ENCODE measurements at places on chromosomes 13 and 19. TPM values are rescaled to one million over a fixed set of nuclear protein-coding genes. Genes with fewer than 3 reads are reported as not detected.

- no peak for DNase-seq
Measured at GRCh38 chr13:36090592-36090991, 40.6 kb downstream of the DCLK1 start.

GPR183 gene
- 0.74 TPM for total RNA-seq

DNA sequence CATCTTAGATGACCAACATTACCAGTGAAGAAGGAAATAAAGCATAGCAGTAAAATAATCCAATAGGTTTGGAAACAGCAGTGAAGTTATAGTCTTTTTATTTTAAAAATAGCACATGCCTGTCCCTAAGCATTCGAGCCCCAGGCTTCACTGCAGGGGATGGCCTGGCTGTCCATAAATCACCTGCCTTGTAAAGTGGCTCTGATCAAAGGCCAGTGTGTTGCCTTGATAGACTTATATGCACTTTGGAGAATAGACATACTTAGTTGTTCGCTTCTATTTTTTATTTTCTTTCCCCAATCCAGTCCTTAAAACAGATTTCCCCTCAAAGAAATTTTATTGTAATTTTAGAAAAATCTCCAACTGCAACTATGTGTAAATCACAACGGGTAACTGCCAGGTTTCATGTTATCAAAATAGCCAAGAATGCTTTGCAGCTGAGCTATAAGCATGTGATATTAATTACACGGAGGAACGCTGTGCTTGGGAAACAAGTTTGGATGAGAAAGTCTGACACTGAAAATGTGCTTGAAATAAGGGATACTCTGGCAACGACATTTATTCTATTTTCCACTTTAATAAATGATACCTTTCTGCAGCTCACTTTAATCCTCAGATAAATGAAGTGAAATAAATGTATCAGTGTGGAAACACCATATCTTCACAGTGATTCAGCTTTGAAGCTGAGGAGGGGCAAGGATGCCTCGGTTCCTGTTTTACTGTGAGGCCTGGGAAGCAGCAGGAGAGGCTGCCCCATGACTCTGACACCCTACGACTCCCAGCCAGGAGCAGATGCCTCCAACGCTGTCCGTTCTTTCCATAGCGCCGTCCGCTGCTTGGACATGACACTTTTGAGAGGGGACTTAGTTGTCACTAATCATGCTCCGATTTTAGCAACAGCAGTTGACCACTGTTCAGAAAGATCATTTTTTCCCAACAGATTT is 5.5 kb upstream of the METTL21C start:
- DNase-seq = no peak

DNA sequence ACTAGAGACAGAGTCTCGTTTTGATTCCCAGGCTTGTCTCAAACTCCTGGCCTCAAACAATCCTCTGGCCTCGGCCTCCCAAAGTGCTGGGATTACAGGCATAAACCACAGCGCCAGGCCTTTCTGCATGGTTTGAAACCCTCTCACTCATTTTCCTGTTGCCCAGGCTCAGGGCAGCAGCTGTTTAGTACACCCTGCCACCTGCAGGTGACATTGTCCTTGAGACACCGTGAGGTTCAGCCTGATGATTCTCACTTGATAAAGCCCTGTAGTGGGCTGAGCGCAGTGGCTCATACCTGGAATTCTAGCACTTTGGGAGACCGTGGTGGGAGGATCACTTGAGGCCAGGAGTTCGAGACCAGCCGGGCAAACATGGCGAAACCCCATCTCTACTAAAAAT is 12.5 kb downstream of the IL12RB1 start:
- no peak for DNase-seq

DNA sequence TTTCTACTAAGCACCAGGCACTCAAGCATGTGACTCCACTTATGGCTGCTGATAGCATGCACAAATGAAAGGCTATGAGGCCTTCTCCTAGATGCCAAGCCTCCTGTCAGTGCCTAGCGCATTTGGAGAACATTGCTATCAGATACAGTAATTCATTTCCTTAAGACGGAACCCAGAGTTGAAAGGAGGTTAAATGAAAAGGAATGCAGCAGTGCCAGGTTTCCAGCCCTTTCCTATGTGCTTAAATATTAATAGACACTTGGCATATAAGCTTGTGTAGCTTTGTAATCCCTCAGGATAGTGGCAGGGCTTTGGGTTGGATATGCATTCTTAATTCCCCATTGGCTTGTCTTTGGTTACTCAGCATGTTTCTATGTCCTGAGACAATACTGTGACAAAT is 140.1 kb upstream of the FRY start:
- DNase-seq = no peak

DNA sequence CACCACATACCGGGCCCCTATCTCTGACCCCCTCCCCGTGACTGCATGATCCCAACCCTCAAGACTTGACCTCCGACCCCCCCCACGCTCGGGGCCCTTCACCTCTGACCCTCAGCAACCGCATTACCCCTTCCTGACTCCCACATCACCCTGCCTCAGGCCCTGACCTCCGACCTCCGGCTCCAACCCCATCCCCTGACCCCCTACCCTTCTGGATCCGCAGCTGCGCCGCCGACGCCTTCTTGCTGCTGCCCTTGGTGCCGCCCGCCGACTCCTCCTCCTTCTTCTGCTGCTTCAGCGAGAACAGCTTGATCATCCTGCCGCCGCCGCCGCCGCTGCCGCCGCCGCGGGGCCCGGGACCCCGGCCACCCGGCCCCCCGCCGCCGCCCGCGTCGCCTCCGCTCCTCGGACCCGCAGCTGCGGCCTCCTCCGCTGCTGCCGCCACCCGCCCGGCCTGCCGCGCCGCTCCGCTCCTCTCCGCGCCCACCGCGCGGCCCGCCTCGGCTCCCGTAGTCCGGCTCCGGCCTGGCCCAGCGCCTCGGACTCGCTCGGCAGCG is at the start of gene UBE2M:
TSS of gene UBE2M (minus strand) at position 546 of the 557 bp plus-strand sequence. CDS start at position 316, 230 bp downstream.
- peak; percentile 43 for DNase-seq

KLK14 gene
- total RNA-seq = not detected

GRCh38 chr13:46894568-46894967 is 2.3 kb downstream of the HTR2A start:
- DNase-seq = peak; percentile 21

MAST1 gene
- 0.12 TPM for total RNA-seq

DNA sequence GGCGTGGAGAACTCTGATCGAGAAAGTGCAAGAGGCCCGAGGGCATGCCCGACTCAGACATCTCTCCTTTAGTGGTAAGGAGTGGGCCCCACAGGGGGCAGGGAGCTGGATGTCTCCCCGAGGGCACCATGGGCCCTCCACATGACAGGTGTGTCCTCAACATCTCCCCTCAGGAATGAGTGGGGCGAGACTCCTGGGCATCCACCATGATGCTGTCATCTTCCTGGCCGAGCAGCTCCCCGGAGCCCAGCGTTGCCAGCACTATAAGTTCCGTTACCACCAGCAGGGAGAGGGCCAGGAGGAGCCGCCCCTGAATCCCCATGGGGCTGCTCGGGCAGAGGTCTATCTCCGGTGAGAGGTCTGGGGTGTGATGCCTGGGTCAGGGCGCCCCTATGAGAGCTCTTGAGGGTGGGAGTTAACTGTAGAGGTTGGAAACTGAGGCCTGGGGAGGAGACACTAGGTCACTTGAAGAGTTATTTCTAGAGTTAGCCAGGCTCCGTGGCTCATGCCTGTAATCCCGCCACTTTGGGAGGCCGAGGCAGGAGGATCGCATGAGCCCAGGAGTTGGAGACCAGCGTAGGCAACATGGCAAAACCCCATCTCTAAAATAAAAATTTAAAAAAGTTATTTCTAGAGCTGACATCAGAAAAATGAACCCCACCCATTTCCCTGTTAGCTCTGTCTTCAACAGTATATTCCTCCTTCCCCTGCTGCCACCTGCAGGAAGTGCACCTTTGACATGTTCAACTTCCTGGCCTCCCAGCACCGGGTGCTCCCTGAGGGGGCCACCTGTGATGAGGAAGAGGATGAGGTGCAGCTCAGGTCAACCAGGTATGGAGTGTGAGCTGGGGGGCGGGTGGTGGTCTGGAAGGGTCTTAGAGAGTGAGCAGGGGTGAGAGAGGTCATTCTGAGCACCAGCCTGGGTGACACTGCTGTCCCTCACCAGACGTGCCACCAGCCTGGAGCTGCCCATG is 5.1 kb downstream of the IGFLR1 start:
- no peak for DNase-seq

GRCh38 chr13:91203430-91203829 is 144.1 kb upstream of the MIR17HG start:
- DNase-seq = no peak

ERICH6B gene
- total RNA-seq = not detected

DNA sequence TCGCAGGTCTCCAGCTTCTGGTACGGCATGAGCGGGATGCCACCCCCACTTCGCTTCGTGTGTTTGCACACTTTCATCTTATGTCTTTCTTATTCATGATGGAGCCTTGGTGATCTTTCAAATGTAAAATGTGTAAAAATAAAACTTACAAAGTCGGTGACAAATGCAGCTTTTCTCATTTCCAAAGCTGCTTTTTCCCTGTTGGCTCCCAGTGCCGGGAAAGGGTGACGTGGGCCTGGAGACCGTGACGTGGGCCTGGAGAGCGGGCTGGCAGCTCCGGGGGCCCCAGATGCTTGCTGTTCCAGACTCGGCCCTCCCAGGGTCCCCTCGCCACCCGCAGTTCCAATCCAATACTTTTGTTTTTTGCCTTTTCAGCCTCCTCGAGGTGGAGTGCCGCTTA is 101.4 kb downstream of the KDM4B start:
- DNase-seq = no peak

GRCh38 chr13:25881971-25882451 is 169.8 kb downstream of the SHISA2 start:
- peak; percentile 74 for DNase-seq

DNA sequence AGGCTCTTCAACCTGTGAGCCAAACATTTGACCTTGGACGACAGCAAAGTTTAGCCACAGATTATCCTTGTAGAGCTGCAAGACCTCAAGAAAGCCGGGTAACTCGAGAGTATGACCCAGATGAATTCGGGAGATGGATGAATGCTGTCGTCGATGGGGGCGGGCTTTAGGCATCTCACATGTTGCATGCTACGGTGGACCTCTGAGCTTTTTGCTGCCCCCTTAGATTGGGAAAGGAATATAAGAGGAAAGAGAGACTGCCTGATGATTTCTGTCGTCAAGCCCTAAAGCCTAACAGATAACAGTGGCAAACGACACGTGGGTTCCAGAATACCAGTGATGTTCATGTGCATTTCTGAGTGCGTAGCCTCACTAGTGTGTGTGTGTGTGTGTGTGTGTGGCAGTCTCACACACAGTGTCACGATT is 730 bp upstream of the ABCC4 start:
- no peak for DNase-seq

GRCh38 chr19:50695251-50696093 is 24.1 kb downstream of the SHANK1 start:
- DNase-seq = no peak

DNA sequence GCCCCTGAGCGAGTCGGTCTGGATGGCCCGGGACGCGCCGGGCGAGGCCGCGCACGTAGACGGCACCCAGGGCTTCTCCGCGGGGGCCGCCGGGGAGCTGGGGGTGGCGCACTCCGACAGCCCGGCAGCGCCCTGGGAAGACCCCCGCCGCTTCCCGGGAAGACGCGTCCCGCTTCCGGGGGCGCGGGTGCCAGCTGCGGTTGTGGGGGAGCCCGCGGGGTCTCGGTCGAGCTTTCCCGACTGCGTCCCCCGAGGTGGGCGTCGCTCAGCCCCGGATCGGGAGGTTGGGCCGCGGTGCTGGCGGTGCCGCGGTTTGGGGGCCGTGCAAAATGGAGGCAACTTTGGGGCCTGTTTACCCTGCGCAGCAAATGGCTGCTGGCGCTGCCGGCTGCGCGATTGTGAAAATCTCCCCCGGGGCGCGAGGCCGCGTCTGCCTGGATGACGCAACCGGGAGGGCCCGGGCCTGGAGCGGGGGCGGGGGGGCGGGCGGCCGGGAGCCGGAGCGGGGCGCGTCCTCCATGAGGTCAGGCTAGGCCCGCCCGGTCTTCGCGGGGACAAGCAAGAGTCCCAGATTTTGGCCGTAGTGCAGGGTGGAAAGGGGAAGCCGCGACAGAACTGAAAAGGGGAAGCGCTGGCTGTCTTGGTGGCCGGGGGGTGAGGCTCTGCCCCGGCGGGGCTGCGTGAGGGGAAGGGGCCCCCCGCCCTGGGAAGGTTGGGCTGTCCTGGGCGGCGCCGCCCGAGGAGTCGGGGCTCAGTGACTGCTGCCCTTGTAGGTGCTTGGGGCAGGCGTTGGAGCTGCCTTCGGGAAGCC is 11.3 kb downstream of the PEAK3 start:
- DNase-seq = peak; percentile 73

GRCh38 chr13:30719525-30719914 is 15.8 kb upstream of the ALOX5AP start:
- peak; percentile 46 for DNase-seq

TEAD2 gene
- total RNA-seq = 20.3 TPM

DNA sequence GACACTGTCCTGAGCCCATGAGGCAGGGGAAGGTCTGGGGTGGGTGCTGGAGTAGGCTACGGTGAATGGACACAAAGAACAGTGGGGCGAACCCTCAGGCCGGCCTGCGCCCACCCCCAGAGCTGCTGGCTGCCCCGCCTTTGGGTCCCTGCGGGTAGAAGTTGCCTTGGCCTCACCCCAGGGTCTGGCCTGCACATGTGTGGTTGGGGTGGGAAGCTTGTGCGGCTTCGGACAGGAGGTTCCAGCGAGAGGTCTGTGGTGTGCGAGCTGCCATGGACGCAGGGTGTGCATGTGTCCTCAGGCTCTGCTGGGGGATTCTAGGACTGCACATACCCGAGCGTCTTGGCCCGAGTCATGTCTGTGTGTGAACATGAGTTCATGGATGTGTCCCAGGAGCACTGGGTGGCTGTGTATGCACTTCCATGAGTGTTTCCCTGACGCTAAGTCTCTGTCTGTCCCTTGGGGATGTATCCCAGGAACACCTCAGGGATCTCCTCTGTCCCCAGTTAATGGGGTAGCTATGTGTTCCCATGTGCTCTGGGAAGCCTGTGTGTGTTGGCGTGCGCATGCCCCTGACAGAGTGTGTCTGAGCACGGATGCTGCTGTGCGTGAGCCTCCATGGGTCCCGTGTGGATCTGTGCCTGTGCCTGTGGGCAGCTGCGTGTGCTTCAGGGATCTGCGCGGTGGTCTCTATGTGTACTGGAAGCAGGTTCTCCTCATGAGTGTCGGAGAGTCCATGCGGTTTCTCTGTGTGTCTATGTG is 20.8 kb upstream of the POU2F2 start:
- DNase-seq = no peak

DNA sequence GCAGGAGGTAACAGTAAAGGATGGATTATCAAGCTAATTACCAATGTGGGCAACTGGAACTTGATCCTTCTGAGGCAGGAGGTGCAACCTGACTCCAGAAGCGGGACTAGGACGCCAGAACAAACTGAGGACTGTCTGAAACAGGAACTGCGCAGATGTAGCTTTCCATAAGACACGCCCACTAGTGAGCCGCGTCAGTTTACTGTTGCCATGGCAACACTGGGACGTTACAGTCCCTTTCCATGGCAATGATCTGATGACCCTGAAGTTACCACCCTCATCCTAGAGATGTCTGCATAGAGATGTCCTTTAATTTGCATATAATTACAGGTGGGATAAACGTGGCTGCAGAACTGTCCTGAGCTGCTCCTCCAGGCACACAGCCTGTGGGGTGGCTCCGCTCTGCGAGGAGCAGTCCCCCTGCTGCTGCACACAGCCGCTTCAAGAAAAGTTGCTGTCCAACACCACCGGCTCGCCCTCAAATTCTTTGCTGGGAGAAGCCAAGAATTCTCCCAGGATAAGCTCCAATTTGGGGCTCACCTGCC is 816.6 kb downstream of the UQCRFS1 start:
- no peak for DNase-seq
